Activated CD4-positive, alpha-beta T cell treated with anti-CD3 and anti-CD28 coated beads for 36 hours (primary cell): ENCODE measurements at places on chromosomes 5 and 9.
A peak's percentile ranks its signal among the peaks of the same experiment; 100 is the strongest.

GRCh38 chr5:109655841-109656240, 33.9 kb upstream of the MAN2A1 start:
- peaks cover 32% of the 10 kb centered on the region for H3K4me1 ChIP-seq
- H3K27ac ChIP-seq, result peak overlapping the region; percentile 47
- H3K36me3 ChIP-seq, result no peaks in the 10 kb centered on the region
- H3K4me3 ChIP-seq, result no peak overlapping the region
- peaks cover 18% of the 10 kb centered on the region for H3K27me3 ChIP-seq

DNA sequence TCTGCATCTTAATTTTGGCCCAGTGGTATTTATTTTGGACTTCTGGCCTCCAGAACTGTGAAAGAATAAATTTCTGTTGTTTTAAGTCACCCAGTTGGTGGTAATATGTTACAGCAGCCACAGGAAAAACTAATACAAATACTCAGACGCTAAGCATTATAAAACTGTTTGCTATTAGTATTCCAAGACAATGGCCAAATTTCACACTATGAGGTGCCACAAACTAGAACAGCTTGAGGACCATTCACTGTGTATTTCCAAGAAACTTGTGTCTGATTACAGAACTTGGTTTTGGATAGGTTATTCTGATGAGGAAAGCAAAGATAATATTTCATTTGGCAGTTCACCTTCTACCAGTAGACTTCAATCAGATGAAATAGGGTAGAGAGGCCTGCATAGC, 16.3 kb upstream of the ISOC1 start:
- no peaks in the 10 kb centered on the region for H3K36me3 ChIP-seq
- no peak for DNase-seq
- H3K4me3 ChIP-seq, result no peak overlapping the region
- H3K27me3 ChIP-seq, result peaks cover 5% of the 10 kb centered on the region

GRCh38 chr5:138180183-138180782, 1.4 kb downstream of the KIF20A start:
- no peaks in the 10 kb centered on the region for H3K27me3 ChIP-seq
- H3K27ac ChIP-seq, result no peak overlapping the region
- H3K4me3 ChIP-seq, result no peak overlapping the region
- DNase-seq, result no peak
- peaks cover 46% of the 10 kb centered on the region for H3K36me3 ChIP-seq

DNA sequence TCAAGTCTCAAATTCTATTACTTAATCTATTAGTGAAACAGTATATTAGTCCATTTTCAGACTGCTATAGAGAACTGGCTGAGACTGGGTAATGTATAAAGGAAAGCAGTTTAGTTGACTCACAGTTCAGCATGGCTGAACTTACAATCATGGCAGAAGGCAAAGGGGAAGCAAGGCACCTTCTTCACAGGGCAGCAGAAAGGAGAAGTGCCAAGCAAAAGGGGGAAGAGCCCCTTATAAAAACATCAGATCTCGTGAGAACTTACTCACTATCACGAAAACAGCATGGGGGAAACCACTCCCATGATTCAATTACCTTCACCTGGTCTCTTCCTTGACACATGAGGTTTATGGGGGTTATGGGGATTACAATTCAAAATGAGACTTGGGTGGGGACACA, 67.9 kb upstream of the CHSY3 start:
- H3K36me3 ChIP-seq, result no peaks in the 10 kb centered on the region
- no peaks in the 10 kb centered on the region for H3K4me1 ChIP-seq
- DNase-seq, result no peak
- H3K27me3 ChIP-seq, result peaks cover 10% of the 10 kb centered on the region
- H3K4me3 ChIP-seq, result no peak overlapping the region
- no peak overlapping the region for H3K27ac ChIP-seq

- H3K27ac ChIP-seq, result no peak overlapping the region
- H3K4me3 ChIP-seq, result no peak overlapping the region
- no peaks in the 10 kb centered on the region for H3K36me3 ChIP-seq
- H3K27me3 ChIP-seq, result no peaks in the 10 kb centered on the region
- peak; percentile 80 for DNase-seq
Measured at GRCh38 chr9:127214421-127215267, 49.9 kb upstream of the GARNL3 start.

GRCh38 chr9:103949096-103949495, 145.0 kb upstream of the SMC2 start:
- H3K27me3 ChIP-seq, result peaks cover 4% of the 10 kb centered on the region
- no peaks in the 10 kb centered on the region for H3K36me3 ChIP-seq
- H3K4me1 ChIP-seq, result no peaks in the 10 kb centered on the region
- DNase-seq, result no peak
- H3K4me3 ChIP-seq, result no peak overlapping the region
- H3K27ac ChIP-seq, result no peak overlapping the region

DNA sequence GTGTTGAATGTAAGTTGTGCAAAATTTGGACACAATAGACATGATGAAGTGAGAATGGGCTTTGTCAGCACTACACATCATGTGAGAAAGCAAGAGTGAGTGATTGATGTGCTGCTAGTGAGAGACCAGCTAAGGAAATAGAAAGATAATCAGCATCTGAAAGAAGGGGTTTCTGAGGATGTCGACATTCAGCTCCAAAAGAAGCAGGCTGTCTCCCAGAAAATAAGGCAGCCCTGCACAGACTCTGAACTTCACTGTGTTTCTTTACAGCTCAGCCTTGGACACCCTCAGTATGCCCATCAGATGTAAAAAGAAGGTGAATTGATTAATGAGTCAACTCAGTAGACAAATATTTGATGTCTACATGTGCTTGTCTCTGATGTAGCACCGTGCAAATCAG, 80.8 kb upstream of the ADCY2 start:
- H3K4me3 ChIP-seq, result no peak overlapping the region
- H3K27me3 ChIP-seq, result peaks cover 11% of the 10 kb centered on the region
- H3K4me1 ChIP-seq, result no peaks in the 10 kb centered on the region
- no peaks in the 10 kb centered on the region for H3K36me3 ChIP-seq
- no peak overlapping the region for H3K27ac ChIP-seq
- no peak for DNase-seq

GRCh38 chr9:16628413-16628812, 242.1 kb downstream of the BNC2 start:
- no peaks in the 10 kb centered on the region for H3K36me3 ChIP-seq
- no peak for DNase-seq
- H3K4me3 ChIP-seq, result no peak overlapping the region
- H3K4me1 ChIP-seq, result no peaks in the 10 kb centered on the region
- peaks cover 2% of the 10 kb centered on the region for H3K27me3 ChIP-seq

- no peak overlapping the region for H3K4me3 ChIP-seq
- DNase-seq, result no peak
- no peak overlapping the region for H3K27ac ChIP-seq
- H3K4me1 ChIP-seq, result no peaks in the 10 kb centered on the region
Measured at GRCh38 chr5:57805170-57805569, 322.6 kb upstream of the ACTBL2 start.

- DNase-seq, result no peak
- no peaks in the 10 kb centered on the region for H3K36me3 ChIP-seq
- H3K27me3 ChIP-seq, result peaks cover 7% of the 10 kb centered on the region
- H3K27ac ChIP-seq, result peak overlapping the region; percentile 8
Measured at GRCh38 chr9:69898714-69899209, 78.1 kb downstream of the CFAP95 start.

DNA sequence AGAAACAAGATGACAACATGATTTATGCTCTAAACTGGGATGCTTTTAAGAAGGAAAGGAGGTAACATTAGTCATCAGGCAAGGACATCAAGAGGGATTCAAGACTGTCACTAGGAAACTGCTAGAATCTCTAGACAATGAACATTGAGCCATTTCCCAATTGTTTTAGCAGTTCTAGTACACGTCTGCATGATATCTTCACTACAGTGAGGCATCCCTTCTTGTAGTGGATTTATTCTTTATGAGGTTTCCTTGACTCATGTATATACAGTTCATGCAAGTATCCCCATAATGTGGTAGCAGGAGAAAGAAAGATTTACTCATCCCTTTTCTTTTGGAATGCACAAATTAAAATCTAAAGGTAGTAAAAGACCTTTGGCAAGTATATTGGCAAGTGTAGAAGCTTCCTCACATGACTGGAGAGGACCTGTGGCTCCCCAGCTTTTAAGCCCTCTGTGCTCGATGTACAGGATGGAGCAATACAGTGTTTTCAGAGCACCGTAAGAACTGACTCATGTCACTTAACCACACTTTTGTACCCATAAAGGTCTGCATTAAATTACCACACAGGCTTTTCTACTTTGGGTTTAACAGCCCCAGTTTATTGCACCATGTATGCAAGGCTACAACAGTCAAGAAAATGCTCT, 335.9 kb downstream of the SEMA5A start:
- no peak for DNase-seq
- H3K36me3 ChIP-seq, result no peaks in the 10 kb centered on the region
- H3K27ac ChIP-seq, result no peak overlapping the region
- H3K4me1 ChIP-seq, result no peaks in the 10 kb centered on the region
- H3K27me3 ChIP-seq, result no peaks in the 10 kb centered on the region

DNA sequence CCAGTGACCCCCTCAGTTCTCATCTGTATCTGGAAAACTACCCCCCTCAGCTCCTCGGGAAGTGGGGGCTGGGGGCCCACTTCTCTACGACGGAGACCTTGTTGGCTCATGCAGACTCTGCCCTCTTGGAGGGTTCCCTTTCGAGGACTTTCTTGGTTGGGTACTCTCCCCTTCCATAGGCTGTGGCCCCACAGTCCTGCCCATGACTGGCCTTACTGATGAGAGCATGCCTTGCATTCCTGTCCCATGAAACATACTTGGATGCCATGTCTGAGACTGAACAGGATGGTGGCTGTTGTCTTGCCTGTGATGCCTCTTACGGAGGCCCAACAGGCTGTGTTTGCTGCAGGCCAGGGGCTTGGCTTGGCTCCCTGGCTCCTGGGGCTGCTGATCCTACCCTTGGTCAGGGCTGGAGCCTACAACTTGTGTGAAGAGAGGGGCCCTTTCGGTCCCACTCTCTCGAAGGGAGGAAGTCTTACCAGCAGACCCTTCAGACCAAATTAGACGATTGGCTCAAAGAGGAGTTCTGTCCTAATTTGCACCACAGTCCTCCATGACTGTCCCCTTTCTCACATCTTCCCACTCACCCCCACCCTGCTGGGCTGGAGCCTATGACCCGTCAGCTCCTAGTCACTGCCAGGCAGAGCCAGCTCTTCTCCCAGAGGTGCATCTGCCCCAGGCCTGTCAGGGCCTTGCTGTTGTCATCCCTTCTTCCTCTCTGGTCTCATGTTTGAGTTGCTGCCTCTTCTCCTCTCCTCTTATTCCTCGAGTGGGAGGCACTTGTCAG, 109.9 kb downstream of the CACNA1B start:
- H3K27ac ChIP-seq, result no peak overlapping the region
- no peak overlapping the region for H3K4me3 ChIP-seq
- no peak for DNase-seq
- peaks cover 40% of the 10 kb centered on the region for H3K27me3 ChIP-seq

DNA sequence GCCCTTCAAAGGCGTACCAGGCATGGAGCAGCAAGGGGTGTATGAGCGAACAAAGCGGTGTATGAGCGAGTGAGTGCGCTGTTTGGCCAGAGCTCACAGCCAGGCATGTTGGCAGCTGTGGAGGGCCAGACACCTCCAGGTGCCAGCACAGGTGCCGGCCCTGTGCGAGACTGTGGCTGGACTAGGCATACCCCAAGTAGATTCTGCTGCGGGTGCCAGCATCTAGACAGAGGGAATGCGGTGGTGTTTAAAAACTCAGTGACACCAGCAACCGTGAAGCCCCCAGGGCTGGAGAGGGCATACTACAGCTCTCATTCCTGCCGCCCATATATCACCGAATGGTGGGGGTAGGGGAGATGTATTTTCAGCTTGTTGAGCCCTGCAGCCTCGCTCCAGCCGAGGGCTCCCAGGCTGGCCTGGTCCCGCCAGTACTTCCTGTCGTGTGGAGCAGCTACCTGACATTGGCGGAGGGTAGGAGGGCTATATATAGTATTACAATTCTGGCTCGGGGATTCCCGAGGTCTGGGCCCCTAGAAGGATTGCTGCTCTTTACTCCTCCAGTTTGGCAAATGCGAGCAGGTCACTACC, 1829.6 kb upstream of the NUDT12 start:
- H3K4me3 ChIP-seq, result no peak overlapping the region
- H3K36me3 ChIP-seq, result no peaks in the 10 kb centered on the region
- no peak for DNase-seq
- no peak overlapping the region for H3K27ac ChIP-seq
- no peaks in the 10 kb centered on the region for H3K27me3 ChIP-seq
